ENCODE measurements at places on chromosomes 1 and 21.

DNA sequence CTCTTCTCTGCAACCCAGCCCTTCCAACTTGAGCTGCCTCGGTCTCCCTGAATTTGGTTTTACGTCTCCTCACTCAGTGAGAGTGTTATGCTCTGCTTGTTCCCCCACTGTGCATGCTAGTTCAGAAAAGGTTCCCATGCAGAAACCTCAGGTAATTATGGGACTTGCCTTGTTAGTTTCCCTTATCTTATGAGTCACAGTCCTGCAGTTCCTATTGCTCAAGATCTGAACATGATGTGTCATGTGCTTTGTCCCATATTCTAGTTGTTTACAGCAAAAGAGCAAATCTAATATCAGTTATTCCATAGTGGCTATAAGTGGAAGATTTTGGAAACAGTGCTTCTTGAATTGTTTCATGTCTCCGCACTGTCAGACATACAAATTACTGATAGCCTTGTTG, 74.4 kb downstream of the DUSP10 start:
- peak; percentile 36 for DNase-seq

- no peak for DNase-seq
These were observed 81.8 kb downstream of the NOTCH2 start for GRCh38 chr1:119987686-119988085.

DNA sequence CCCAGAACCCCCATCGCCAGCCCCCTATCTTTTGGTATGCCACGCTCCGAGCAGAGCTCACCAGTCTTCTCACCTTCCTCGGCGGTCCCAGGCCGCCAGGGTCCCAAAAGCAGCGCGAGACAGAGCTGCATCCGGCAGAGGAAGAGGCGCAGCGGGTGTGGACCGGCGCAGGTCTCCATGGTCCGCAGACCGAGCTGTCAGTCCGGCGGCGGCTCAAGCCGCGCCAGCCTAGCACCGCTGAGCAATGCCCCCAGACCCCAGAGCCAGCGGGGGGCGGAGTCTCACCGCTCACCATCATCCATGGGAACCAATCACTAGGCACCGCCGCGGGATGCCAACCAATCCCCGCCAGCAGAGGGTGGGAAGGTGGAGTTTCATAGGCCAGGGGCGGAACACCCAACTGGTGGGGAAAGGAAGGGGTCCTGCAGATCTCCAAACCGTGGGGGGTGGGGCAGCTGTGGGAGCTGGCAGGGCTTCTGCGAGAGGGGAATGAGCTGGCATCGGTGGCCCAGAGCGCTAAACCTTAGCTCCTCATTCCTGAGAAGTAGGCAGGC, at the start of gene EPHA10:
TSS of gene EPHA10 (minus strand) at position 233 of the 554 bp plus-strand sequence. CDS start at position 179, 54 bp downstream.
- no peak for DNase-seq

DNA sequence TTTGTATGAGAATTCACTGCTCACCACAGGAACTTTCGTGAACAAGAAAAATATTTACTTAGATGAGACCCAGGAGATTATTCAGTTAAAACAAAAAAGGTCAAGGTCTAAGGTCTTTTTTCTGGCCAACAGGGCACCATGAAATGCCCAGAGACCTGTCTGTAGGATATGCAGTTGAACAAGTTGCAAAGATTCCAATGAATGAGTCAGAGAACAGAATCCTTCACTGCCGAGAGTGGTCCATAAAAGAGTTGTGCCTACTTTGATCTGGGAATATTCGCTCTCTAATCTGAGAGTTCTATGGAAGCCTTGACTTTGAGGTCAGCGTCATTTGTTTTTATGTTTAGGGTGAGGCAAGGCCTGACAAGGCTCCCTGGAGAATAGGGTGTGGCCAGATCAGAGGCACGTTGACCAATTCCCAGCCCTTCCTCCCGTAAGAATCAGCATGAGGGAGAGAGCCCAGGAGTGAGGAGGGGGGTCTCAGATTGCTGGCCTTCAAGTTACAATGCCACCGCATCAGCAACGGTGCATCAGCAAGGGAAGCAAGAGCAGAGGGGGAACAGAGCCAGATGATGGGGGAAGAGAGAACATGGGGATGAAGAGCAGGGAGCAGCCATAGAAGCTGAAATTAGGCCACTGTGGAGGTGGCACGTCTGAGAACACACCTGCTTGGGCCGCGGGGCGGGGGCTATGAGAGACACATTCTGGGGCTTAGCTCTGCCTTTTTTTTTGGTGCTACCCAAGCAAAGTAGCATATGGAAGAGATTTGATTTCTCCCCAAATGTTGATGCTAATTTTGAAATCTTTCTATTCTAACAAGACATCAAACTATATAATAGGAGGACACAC, 206.4 kb upstream of the RAB4A start:
- DNase-seq, result no peak

- no peak for DNase-seq
These were observed 314.7 kb downstream of the AMY1C start for GRCh38 chr1:104064399-104064798.

DNA sequence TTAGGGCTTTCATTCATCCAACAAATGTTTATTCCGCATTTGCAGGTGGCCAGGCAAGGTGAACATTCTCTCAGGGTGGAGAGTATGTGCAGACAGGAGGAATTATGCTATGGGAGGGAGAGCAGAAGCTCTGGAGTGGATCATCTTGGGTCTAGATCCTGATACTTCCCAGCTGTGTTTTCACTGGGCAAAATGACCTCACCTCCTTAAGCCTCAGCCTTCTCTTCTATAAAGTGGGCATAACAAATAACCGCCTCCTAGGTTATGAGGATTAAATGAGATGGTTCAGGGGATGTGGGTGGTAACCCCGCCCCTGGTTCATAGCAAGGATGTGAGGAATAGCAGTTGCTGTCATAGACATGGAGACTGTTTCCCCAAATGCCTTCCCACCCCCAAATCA, 1.7 kb upstream of the TMEM51 start:
- DNase-seq, result no peak

GRCh38 chr1:14924455-14925331, 228.9 kb upstream of the TMEM51 start:
- no peak for DNase-seq

DNA sequence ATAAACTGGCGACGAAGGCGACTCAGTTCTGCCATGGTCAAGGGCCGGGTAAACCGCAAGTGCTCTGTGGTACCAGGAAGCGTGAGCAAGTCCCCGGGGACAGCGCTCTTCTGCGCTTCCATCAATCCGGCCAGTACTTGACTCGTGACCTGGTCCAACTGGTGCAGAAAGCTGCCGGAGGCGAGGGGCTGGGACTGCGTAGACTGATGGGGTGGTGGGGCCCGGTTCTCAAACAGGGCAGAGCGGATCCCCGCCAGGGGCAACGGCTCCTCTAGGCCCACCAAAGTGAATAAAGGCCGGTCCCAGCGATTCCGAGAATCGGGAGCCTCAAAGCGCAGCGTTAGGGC, 852 bp downstream of the KTI12 start:
- DNase-seq, result no peak

- no peak for DNase-seq
These were observed 164.9 kb downstream of the DYRK1A start for GRCh38 chr21:37531431-37531932.

GRCh38 chr21:22630953-22631465, 1632.8 kb downstream of the NCAM2 start:
- no peak for DNase-seq

GRCh38 chr21:29217818-29218291, 80.9 kb upstream of the BACH1 start:
- DNase-seq, result no peak

DNA sequence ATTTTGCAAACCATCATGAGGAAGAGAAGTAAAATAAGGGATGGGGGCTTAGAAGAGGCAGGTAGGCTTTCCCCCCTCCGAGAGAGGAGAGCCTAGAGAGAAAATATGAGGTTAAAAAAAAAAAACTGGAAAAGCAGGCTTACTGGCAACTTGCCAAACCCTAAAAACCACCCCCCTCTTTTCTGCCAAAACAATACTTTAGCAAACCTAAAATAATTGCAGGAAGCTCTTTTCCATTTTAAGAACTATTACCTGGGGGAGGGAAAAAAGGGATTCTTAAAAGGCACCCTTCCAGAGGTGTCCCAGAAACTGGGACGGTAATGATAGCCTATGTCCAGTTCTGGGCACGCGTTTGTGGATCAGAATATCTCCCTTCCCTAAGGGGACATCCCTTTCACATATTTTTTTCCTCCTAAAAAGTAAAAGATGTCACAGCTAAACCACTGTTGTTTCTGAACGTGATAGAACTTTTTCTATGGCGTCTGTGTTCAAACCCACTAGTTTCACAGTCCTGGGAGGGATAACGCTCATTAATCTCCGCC, 1.1 kb upstream of the NFIA start:
- no peak for DNase-seq

DNA sequence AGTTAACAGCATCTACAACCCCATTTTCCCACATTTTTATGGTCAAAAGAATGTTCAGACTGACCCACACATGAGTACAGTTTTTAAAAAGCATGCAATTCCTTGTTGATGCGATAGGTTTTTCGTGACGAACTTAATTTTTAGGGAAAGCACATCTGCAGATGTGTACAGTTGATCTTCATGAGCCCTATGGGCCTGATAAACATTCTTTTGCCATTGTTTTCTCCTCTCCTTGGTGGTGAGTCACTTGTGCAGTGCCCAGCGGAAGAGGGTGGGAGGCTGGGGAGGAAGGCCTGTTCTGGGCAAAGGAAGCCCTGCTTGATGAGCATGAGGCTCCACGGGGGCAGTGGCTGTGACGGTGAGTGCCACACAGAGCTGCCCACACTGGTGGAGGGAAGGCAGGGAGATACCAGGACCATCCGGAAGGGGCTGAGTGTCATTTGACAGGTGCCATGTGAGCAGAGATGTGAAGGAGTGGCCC, 5.3 kb downstream of the ARF1 start:
- no peak for DNase-seq

- DNase-seq, result no peak
These were observed 862 bp upstream of the LEFTY2 start for GRCh38 chr1:225941942-225942222.

GRCh38 chr1:11874624-11875023, 15.9 kb upstream of the NPPB start:
- DNase-seq, result no peak

Data from SIG-M5 (cell line).